Stimulated activated CD4-positive, alpha-beta T cell treated with anti-CD3 and anti-CD28 coated beads, Interleukin-1b, Interleukin-23, amount 100 ng/mL, for 1 hour (primary cell): ENCODE measurements at places on chromosomes 5 and 9.

- no peak for DNase-seq
These were observed 46.7 kb downstream of the PRLR start for GRCh38 chr5:35183556-35183955.

DNA sequence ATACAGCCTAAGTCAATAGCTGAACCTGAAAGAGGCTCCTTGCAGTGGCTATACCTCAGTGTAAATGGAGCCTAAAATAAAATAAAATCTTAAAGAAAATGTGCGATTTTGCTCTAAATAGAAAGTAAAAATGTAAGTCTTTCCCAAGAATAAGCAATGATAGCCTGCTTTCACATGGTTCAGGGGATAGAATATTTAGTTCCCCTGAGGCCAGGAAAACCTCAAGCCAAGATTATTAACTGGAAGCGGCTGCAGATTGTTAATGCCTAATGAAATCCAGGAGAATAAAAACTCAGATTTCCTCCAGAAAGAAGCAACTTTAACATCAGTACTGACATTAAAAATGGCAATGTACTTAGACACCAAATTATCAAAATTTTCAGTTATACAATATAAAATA lies 463.7 kb downstream of the CYLC2 start:
- no peak for DNase-seq

GRCh38 chr5:73380041-73380440 lies 68.5 kb downstream of the FOXD1 start:
- DNase-seq = no peak

DNA sequence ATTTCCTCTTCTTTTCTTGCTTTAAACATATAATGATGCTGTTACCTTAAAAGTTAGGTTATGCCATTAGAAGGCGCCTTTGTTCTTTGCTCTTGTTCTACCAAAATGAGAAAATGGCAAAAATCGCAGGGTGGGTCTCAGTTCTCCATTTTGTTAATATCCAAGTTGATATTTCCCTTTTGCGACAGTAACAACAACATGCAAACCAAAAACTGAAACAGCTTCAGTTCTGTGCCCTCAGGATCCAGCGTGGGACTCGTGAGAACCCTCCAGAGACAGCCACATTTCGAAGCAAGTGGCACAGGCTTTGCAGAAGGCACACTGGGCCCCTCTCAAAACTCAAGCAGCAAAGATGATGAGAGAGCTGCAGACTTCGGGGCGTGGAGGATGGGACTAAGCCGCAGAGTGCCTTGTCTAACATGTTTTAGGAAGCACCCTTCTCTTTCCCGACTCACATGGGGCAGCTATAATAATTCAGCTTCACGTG lies 33.0 kb upstream of the LCP2 start:
- no peak for DNase-seq

- DNase-seq = no peak
These were observed 17.0 kb upstream of the NDUFS4 start for GRCh38 chr5:53543401-53543800.

DNA sequence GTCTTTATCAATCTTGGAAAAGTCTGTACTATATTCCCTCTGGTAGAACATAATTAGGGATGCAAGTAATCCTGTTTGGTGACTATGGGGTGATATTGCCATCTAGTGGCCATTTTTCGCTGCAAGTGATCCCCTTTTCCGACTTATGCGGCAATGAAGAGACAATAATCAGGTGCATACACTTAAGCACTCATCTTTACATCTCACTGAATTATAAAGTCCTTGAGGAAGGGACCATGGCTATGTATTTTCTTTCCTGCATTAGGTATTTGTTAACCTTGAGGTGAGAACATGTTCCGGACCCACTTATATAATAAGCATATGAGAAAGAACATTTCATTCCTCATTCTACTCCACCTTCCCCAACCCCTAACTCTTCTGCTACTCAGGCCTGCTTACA lies 19.6 kb upstream of the LIX1 start:
- DNase-seq = peak; percentile 9

- DNase-seq = no peak
These were observed 22.5 kb upstream of the SHB start for GRCh38 chr9:38091310-38092199.

- no peak for DNase-seq
These were observed 103.1 kb upstream of the ISL1 start for GRCh38 chr5:51279983-51280706.

- DNase-seq = no peak
These were observed 338.7 kb upstream of the PDE4D start for GRCh38 chr5:60232036-60232795.

GRCh38 chr5:142976861-142977260 lies 206.7 kb downstream of the ARHGAP26 start:
- no peak for DNase-seq

GRCh38 chr9:125110464-125110863 lies 32.9 kb downstream of the SCAI start:
- DNase-seq = no peak

GRCh38 chr9:126128494-126129142 lies 198.0 kb upstream of the MVB12B start:
- DNase-seq = no peak

- no peak for DNase-seq
These were observed 223.2 kb downstream of the EPB41L4A start for GRCh38 chr5:112195924-112196323.

- no peak for DNase-seq
These were observed 1.5 kb upstream of the SLC23A1 start for GRCh38 chr5:139384591-139385051.

- no peak for DNase-seq
These were observed 12.5 kb upstream of the SMIM23 start for GRCh38 chr5:171773106-171773505.

GRCh38 chr5:76082772-76083554 lies at the start of gene SV2C:
Gene SV2C, plus strand, starts transcription at chr5:76083383. Its CDS starts 48,368 bp downstream, at chr5:76131751.
- DNase-seq = no peak

DNA sequence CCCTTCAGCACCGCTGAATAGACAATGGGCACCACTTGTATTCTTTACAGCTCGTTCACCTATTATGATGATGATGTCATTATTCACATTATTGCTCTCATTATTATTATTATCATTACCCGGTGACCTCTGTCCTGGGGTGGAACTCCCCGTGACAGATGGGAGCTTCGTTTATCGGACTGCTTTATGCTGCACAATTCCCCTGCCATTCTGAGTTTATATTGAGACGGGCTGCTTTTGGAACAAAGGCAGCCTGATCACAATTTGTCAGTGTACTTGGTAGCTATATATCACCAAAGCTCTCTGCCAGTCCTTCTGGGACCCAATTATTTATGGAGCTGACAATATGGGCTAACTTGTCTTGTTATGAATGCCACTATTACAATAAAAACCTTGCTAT lies 1145.6 kb upstream of the WWC1 start:
- DNase-seq = no peak
